Tibial nerve (tissue), 4 donors: ENCODE measurements at places on chromosomes 13 and 19. TPM values are rescaled to one million over a fixed set of nuclear protein-coding genes. Genes with fewer than 3 reads are reported as not detected.

- DNase-seq: no peak
These were observed 12.4 kb downstream of the ZDHHC20 start for GRCh38 chr13:21446656-21447055.

DNA sequence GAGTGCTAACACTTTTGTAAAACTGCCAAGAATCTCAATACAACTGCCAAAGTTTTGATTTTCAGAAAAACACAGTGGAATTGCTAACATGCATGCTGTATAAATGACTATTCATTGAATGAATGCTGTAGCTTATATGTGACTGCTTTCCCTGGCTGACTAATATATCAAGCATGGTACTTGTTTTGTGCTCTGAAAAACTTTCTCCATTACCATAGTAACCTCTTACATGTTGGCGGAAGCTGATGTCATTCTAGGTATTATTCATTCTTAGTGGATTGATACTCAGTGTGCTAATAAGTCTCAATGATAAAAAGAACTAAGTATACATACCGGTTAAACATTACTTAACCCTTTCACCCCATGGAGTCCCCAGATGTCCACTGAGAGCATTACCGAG, 166.1 kb upstream of the MYO16 start:
- DNase-seq: no peak

GRCh38 chr13:69948016-69948415, 159.6 kb upstream of the ATXN8OS start:
- no peak for DNase-seq

The LILRA5 gene
- total RNA-seq: not detected

GRCh38 chr19:16361254-16361653, 36.6 kb downstream of the KLF2 start:
- no peak for DNase-seq

DNA sequence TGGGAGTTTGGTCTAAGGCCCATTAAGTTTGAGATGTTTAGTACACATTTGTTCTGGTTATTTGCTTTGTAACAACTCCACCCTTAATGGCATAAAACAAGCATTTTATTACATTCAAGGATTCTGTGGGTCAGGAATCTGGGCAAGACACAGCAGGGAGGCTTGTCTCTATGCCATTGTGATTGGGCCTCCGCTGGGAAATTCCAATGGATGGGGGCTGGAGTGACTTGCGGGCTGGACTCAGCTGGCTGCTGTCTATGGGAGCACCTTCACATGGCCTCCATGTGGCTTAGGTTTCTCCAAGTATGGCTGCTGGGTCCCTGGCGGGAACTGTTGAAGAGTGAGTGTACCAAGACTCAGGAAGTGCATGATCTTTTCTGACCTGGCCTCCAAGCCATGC, 159.0 kb downstream of the PAN3 start:
- DNase-seq: no peak

DNA sequence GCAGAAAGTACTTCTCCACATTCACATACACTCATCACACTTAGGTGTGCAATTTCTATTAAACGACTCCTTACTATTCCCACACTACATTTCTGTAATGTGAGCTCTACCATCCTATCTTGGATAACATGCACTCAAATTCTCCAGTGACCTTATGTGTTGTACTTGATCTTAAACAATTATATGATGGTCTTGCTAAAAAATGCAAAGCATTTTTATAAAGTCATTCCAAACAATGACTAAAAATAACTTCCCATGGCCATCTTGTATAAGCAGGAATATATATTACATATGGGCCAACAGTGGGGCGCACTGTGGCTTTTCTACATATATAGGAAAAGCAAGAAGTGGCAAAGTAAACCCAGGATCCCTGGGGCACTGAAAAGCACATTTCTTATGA, 155.5 kb downstream of the FLT1 start:
- no peak for DNase-seq

DNA sequence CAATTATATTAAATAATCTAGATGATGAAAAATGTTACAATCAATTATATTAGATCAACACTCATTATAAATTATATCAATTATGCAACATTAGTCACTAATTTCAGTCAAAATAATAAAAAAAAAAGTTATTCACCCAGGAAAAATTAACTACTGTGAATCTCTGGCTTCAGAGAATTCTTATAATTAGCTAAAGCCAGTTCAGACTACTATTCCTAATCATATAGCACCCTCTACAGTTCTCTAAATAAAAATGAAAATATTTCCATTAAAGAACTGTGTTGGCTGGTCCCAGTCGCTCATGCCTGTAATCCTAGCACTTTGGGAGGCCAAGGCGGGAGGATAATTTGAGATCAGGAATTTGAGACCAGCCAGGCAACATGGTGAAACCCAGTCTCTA, 33.0 kb downstream of the XPO4 start:
- no peak for DNase-seq
